ENCODE measurements at places on chromosomes 4 and X. TPM values are rescaled to one million over a fixed set of nuclear protein-coding genes. Genes with fewer than 3 reads are reported as not detected.

SCLT1 gene
- total RNA-seq: 13.1 TPM

SUPT20HL1 gene
- total RNA-seq: not detected

- DNase-seq: no peak
These were observed 115.9 kb downstream of the RAB28 start for GRCh38 chr4:13368217-13368616.

FRG2 gene
- not detected for total RNA-seq

- no peak for DNase-seq
These were observed 69.4 kb downstream of the CLCN5 start for GRCh38 chrX:49991758-49992157.

- no peak for DNase-seq
These were observed at the start of gene INPP4B for GRCh38 chr4:142846108-142846728. Gene INPP4B (minus strand): TSS chr4:142846301.

GRCh38 chr4:140300271-140300970 lies 73.0 kb upstream of the SCOC start:
- no peak for DNase-seq

GRCh38 chr4:60723796-60724195 lies 476.3 kb upstream of the ADGRL3 start:
- DNase-seq: no peak

GRCh38 chrX:15882704-15883539 lies 28.3 kb upstream of the AP1S2 start:
- no peak for DNase-seq

- no peak for DNase-seq
These were observed 163.2 kb upstream of the SPANXC start for GRCh38 chrX:141405486-141405852.

DNA sequence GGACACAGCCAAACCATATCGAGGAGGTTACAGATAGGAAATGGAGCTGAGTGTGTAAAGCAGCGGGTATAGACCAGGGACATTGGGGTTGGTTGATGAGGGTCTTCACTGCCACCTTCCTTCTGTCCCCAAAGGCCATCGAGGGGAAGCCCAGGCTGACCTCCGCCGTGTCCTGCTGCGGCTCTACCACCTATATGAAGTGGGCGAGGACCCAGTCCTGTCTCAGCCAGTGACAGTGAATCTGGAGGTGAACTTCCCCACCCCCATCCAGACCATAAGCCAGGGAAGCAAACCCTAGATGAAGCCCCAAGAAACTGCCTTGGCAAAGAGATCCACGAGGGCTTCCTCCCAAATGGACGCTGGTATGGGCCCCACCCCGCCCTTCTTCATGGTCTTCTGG lies 23.2 kb upstream of the MRFAP1 start:
- DNase-seq: no peak

CT45A5 gene
- not detected for total RNA-seq

GAGE12E gene
- not detected for total RNA-seq

BEX2 gene
- total RNA-seq: 57.5 TPM

- no peak for DNase-seq
These were observed 1041.2 kb upstream of the INTU start for GRCh38 chr4:126591583-126591982.

GRCh38 chr4:83297548-83298260 lies 13.1 kb upstream of the COQ2 start:
- no peak for DNase-seq

DNA sequence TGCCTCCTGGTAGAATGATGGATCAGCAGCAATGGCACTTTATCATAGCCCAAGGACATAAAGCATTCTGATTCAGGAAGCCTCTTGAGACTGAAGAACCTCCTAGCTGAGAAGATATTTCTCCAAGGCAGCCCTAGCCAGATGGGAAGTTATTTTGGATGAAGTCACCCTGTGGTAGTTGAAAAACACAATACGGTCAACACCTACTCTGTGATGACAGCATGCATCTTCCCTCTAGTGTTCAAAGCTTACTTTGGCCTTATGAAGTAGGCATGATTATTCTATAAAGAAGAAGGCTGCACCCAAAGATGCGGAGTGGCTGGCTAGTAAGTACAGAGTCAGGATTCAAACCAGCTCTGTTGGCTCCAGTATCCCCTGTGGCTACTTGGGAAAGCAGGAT lies 47.9 kb downstream of the TLR10 start:
- no peak for DNase-seq

GRCh38 chr4:11912886-11913285 lies 484.2 kb upstream of the HS3ST1 start:
- no peak for DNase-seq

DNA sequence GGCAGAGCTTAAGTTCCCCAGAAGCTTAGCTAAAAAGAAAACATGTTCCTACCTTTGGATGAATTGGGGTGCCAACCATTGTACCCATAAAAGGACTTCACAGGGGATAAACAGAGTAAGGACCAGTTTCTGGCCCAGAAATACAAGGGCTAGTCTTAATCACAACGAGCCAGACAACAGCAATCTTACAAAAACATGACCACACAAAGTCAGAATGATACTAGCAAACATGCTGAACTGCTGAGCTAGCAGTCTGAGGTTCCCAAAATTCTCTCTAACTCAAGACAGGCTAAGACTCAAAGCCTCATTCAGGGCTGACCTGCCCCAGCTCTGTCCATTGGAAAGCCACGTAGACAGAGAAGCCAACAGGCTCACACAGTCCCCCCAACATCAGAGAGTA lies 40.3 kb downstream of the ATP11C start:
- no peak for DNase-seq

- no peak for DNase-seq
These were observed 251 bp downstream of the KIAA0232 start for GRCh38 chr4:6782846-6783110.

DNA sequence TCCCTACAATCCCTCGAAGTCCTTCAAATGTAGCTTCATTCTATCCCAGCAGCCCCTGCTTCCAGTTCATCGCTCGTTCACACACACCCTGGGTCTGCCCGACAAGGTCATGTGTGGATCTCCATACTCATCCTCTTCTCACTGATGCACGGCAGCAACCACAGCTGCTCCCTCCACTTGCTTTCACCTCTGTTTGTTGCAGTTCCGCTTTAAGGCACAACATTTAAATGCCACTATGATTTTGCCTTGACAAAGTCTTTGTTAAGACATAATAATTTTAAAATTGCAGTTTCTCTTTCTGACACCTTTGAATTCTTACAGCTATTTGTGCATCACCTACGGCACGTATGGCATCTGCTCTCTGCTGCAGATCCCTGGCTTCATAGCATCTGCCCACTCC lies 1.8 kb downstream of the ODAPH start:
- DNase-seq: no peak

DNA sequence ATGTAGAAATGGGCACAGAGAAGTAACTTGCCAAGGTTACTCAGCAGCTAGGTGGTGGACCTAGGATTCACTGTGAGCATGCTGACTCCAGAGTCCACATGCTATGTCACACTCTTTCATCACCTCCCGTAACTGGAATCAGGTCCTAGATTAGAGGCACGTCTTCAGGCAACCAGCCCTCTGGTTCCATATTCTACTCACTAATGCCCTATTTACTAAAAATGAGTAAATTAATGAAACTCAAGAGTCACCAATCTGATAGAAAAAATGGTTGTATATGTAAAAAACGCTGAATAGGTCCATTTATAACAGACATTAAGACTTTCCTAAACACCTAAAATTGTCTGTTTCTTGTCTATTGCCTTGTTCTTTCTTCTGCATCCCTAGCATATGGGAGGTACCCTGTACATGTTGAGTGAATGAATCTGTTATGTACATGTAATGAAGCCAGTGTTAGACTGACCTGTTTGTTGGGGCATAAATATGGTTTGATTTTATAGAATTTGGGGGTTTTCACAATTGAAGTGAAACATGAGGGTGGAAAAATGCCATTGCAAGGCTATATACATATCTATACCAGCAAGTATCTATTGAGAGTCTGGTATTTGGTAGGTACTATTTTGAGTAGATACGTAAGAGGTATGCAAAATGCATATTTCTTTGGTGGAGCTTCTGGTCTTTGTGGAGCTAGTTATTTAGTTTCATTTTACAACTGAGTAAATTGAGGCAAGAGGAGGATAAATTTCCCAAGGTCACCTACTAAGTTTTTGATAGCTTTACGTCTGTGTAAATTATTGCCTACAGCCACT lies 7.5 kb upstream of the RUFY3 start:
- no peak for DNase-seq

POU3F4 gene
- 1.4 TPM for total RNA-seq

DNA sequence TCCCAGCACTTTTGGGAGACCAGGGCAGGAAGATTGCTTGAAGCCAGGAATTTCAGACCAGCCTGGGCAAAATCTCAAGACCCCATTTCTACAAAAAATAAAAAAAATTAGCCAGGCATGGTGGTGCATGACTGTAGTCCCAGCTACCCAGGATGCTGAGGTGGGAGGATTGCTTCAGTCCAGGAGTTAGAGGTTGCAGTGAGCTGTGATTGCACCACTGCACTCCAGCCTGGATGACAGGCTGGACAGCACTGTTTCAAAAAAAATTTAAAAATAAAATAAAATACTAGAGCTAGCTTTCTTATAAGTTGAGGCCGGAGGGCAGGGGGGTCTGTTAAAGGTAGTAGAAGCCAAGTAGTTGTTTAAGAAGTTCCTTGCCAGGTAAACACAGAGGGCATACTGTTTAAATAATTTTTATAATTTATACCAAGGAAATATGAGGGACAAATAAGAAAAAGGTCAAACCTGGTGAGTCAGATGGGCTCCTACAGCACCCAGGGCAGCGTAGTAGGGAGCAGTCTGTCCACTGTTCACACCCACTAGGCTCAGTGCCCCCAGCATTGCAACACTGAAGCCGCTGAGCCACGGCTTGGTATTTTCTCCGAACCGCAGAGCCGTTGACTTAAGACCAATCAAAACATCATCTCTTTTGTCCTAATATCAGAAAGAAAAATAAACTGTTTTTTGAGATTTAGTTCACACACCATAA lies 17.3 kb downstream of the COQ2 start:
- no peak for DNase-seq

DNA sequence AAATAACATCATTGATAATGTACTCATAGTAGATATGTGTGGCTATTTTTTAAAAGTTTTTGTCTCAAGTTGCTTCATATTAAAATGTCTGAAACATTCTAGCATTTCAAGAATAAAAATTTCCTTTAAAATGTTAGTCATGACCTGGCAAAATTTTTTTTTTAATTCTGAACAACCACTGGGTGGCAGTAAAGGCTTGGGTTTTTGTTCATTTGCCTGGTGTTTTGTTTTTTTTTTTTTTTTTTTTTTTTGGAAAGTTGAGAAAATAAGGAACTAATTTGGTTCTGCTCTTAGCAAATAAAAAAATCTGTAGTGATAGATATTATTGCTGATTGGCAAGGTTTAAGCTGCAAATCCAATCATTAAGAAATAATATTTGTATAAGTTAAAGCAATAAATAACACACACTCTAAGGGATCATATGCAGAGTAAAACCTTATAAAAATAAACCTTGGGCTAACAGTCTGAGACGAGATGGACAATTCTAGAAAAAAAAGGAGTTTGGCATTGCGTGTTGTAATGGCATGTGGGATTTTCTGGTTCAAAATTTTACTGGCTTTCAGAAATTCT lies 81.4 kb downstream of the CEP44 start:
- no peak for DNase-seq

RIBC1 gene
- 0.97 TPM for total RNA-seq

DNA sequence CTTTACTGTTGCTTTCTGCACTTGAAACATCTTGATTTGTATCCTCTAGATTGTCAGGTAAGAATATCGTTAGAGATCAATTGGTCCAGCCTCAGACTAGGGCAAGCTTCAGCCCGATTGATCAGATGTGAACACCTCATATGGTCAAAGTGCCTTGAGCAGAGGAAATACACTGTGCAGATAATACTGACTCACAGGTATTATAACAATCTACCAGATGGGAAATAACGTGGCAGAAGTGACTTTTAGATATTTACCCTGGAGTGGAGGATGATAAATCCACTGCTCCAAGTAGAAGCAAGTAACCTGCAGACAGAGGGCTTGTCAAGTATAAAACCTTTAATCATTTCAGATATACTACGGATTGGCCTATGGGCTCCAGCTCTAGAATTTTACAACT lies 17.9 kb downstream of the VEGFC start:
- no peak for DNase-seq

DNA sequence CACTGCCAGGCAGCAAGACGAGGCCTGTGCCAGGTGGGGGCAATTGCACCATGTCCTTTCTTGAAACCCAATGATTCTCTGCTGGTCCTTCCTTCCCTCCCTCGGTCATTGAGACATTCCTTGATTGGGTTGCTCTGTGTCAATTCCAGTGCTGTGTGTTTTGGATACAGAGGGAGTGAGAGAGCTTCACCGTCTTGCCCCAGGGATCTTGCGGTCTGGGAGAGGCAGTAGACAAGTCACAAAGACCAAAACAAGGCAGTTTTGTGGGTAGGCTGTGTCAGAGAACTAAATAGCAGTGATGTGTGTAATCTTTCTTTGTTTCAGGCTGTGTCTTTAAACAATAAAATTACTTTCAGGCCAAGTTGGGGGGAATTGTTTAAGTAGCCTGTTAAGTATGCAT lies 38.8 kb upstream of the TADA2B start:
- no peak for DNase-seq

DNA sequence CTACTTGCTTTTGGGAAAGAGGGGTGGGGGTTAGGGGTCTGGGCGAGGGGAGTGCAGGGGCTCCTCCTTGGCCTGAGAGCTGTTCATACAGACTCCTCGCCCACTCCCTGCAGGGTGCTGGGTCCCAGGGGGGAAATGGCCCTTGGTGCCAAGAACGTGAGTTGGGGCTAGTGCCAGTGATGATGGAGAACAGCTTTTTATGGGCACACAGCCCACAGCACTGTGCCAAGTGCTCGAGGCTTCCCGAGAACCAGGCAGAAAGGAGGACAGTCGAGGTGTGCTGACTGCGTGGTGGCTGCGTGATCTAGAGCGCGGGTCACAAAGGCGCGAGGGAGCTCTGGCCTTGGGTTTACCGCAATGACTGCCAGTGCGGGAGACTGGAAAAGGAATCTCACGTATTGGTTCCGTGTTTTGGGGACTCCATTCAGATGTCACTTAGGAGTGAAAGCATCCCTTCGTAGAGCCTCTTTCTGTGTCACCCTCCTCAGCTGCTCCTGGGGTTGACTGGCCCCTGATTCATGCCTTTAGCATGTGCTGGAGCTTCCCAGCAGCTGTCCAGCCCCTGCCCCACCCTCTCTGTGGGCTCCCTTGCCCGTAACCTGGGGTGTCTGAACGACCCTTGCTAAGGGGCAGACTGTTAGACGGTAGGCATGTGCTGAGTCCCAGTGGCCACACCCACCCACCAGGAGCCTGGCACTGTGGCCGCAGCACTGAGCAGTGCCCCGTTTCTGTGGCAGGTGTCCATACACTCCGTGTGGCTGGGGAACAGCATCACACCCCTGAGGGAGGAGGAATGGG lies 20.9 kb upstream of the MSANTD1 start:
- DNase-seq: no peak

Data from H1 (cell line).